ENCODE measurements at places on chromosomes 13 and 19. TPM values are rescaled to one million over a fixed set of nuclear protein-coding genes. Genes with fewer than 3 reads are reported as not detected.

Gene SHISA7
- total RNA-seq = not detected

Gene ZNF665
- 1.6 TPM for total RNA-seq

Gene MBD3L2
- not detected for total RNA-seq

Gene GARIN5A
- total RNA-seq = 1.3 TPM

Gene TGFBR3L
- 8.2 TPM for total RNA-seq

GRCh38 chr19:4393947-4394590, 6.3 kb downstream of the SH3GL1 start:
- peaks cover 93% of the 10 kb centered on the region for H3K4me1 ChIP-seq
- peaks cover 13% of the 10 kb centered on the region for H3K36me3 ChIP-seq
- H3K27ac ChIP-seq = no peak overlapping the region
- H3K27me3 ChIP-seq = no peaks in the 10 kb centered on the region
- DNase-seq = no peak

- peak overlapping the region; percentile 97 for H3K27ac ChIP-seq
- H3K4me3 ChIP-seq = peak overlapping the region; percentile 70
- H3K36me3 ChIP-seq = peaks cover 10% of the 10 kb centered on the region
- H3K27me3 ChIP-seq = no peaks in the 10 kb centered on the region
- peaks cover 98% of the 10 kb centered on the region for H3K4me1 ChIP-seq
- no peak for DNase-seq
These were observed 5.0 kb downstream of the LYL1 start for GRCh38 chr19:13097463-13098258.

All from left ventricle myocardium inferior (tissue), 1 donor.